ENCODE measurements at places on chromosomes 3 and 15.
A peak's percentile ranks its signal among the peaks of the same experiment; 100 is the strongest.

DNA sequence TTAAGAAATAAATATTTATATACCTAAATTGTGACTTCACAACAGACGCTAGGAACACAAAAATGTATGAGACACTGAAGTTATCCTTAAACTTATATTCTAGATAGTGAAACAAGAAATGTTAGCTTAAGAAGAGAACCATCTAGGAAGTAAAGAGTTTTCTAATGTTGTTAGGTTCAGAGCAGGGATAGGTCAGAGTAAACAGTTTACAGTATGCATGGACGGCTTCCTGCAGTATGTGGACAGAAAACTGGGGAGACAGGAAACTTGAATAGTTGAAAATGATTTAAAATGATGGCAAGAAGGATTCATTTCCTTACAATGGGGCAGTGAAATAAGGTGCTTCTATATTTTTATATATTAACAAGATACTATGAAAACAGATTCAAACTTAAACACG is 449.8 kb downstream of the MAGI1 start:
- no peak for DNase-seq

GRCh38 chr15:41779662-41780157 is 5.4 kb downstream of the MAPKBP1 start:
- DNase-seq: no peak

GRCh38 chr3:138412821-138413551 is 21.4 kb upstream of the ESYT3 start:
- DNase-seq: no peak

DNA sequence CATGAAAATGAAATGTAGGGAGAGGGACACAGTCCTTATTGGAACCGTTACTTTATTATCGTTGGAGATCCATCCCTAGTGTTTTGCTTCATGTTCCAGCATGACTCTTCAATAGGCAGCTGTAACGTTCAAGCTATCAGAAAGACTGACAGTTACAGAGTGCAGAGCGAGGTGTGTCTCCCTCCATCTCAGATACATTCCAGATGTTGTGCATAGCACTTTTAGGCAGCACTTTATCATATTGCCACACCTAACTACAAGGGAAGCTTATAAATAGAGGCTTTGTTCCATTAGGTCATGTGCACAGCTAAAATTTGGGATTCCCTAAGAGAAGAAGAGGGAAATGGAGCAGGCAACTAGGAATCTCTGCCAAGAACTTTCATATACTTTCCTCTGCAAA is 1009.6 kb downstream of the ROBO2 start:
- no peak for DNase-seq

GRCh38 chr3:181710345-181711291 is 1.1 kb upstream of the SOX2 start:
- DNase-seq: no peak

- DNase-seq: peak; percentile 51
Observed at GRCh38 chr3:156605686-156606605, 51.0 kb upstream of the SSR3 start.

DNA sequence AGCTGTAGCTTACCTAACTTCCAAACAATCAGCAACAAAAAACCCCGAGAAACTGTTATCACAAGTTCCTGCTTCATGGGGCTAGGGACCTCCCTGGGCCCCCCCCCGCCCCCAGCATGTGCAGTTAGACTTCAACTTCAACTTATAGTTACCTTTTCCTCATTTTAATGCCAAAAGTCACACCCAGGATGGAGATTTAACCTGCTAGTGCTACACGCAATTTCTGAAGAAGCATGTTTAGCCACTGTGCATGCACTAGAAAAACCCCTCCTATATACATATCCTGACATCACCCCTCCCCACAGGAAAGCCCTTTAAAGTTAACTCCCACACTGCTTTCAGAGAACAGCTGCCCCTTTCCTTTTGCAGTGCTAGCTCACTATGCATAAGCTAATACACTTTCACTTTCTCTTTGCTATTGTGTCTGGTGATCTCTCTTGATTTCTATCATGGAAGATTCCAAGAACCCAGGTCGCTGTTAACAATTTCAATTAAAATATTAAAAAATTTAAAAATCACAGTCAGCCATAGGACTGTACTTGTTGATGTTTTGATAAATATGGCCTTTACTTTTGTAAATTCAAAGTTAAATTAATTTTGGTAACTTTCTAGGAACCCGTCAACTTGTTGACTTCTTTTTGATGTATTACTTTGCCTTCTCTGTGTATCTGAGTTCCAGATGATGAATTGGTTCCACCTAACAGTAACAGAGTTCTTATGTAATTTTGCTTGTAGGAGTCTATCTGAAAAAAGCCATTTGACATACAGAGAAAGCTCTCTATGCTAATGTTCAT is 75.2 kb upstream of the ACAD9 start:
- no peak for DNase-seq

DNA sequence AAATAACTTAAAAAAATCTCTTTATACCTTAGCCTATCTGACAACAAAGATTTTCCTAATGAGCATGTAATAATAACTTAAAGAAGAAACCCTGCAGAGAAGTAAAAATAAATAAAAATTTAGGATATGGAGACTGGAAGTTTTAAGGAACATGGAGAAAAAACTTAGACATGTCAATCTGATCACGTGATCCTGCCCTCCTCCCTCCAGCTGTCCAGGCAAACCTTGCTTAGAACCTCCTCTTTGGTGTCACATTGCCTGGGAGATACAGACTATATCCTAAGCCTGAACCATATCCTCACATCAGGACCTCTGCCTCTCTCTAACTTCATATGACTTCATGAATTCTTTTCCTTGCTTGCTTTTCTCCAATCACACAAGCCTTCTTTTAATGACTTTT is 275.5 kb downstream of the CNTN3 start:
- DNase-seq: no peak

- no peak for DNase-seq
Observed at GRCh38 chr3:150723946-150724345, 20.2 kb upstream of the ERICH6 start.

DNA sequence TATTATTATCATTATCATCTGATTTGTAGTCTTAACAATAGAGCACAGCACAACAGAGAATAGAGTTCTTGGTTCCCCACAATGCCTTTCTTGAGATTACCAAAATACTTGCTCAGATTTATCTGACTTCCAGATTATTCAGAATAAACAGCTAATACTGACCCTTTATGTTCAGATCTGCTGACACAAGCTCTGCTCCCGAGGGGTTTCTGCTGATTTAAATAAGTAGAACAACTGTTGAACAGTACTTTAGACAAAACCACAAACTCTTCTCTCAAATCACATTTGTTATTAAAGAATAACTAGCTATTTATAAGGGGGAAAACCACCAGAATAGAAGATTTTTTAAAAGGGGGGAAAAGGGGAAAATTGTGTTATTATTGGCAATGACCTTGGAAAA is 380.2 kb upstream of the ATP11B start:
- DNase-seq: no peak

GRCh38 chr3:69531576-69532546 is 146.0 kb upstream of the FRMD4B start:
- no peak for DNase-seq

All from fibroblast of skin of left quadriceps (primary cell).